ENCODE measurements at places on chromosomes 11 and 22. TPM values are rescaled to one million over a fixed set of nuclear protein-coding genes. Genes with fewer than 3 reads are reported as not detected.

Gene DCHS1
- total RNA-seq, result 0.19 TPM

Gene OR8H1
- total RNA-seq, result not detected

Gene OMP
- total RNA-seq, result not detected

Gene DGCR6
- total RNA-seq, result 2.6 TPM

Gene FDXACB1
- 2.0 TPM for total RNA-seq

Gene DUSP8
- total RNA-seq, result 0.48 TPM

Gene ASCL2
- not detected for total RNA-seq

Gene C1QTNF4
- not detected for total RNA-seq

Gene ARHGAP8
- total RNA-seq, result 0.87 TPM

Gene HORMAD2
- not detected for total RNA-seq

Gene C22orf31
- total RNA-seq, result not detected
